Mesothelial cell of epicardium (in vitro differentiated cells): ENCODE measurements at places on chromosomes 7 and 10.
A peak's percentile ranks its signal among the peaks of the same experiment; 100 is the strongest.

GRCh38 chr10:100482834-100483185 lies 20.0 kb downstream of the WNT8B start:
- no peak for DNase-seq

DNA sequence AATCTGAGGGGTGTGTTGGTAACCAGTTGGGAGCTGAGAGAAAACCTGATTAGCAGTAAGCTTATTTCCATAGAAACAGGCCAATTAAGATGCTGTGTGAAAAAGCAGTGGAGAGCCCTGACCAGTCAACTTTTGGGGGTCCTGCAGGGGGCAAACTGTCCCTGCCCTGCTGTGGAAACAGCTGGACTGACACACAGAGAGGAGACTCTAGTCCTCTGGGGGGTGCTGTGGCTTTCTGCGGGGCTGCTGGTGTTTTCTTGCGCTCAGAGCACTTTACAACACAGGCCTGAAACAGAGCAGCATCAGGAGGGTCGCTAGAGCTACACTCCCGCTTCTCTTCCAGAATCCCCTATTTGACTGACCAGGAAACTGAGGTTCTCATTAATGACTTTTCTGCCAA lies 546.9 kb upstream of the GALNT17 start:
- no peak for DNase-seq

- DNase-seq = no peak
Observed at GRCh38 chr10:42776681-42777080, 5.9 kb upstream of the BMS1 start.

GRCh38 chr7:76193883-76194282 lies 7.8 kb upstream of the SRRM3 start:
- DNase-seq = no peak

GRCh38 chr10:111298031-111298430 lies 221.2 kb downstream of the ADRA2A start:
- DNase-seq = no peak

DNA sequence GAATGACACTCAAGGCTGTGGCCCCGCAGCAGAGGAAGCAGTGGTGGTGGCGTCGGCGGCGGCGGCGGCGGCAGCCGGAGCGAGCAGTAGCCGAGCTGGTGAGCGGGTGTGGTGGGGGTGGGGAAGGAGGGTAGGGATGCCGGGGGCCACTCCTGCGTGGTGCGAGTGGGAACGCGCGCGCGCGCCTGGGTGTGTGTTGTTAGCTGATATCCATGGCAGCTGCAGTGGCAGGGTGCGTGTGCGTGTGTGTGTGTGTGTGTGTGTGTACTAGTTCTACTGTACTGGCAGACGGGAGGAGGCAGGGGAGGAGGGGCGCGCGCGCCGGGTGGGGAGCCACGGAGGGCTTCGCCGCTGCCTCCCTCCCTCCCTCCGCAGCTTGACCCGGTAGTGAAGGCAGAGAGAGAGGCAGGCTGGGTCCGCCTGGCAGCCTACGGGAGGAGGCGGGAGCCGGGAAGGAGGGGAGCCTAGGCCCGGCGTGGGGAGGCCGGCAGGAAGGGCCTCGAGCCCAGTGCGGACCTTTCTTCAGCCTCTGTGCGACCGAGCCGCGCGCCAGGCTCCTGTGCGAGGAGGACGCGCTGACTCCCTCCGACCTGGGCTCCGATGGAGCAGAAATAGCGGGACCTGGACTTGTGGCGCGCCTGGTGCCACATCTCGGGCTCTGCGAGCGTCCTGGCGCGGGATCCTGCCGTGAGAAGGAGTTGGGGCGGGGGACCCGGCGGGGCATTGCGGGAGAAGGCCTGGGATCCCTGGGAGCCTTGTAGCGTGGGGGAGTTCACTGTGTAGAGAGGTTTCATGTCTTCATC lies at the start of gene MAGI2:
Gene MAGI2, minus strand, starts transcription at position 110 of the 803 bp plus-strand sequence. CDS start 347 bp downstream, outside the sequence.
- DNase-seq = peak; percentile 72

- DNase-seq = no peak
Observed at GRCh38 chr7:16398146-16399017, 23.0 kb downstream of the CRPPA start.

DNA sequence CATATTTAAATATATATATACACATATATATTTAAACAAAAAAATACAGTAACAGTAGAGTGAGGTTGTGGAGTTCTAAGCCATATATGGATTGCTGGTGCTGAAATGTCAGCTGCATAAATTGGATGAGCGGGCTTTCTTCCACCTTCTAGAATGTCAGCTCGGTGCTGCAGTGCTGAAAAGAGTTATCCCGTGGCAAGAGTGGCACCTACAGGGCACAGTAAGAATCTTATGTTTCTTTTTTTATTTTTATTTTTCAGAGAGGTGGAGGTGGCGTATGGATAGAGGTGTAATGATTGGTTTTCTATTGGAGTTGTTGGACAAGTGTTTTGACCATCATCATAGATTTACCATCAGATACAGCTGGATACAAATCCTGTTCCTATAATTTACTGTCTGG lies 86.2 kb upstream of the DYNC1I1 start:
- DNase-seq = no peak

DNA sequence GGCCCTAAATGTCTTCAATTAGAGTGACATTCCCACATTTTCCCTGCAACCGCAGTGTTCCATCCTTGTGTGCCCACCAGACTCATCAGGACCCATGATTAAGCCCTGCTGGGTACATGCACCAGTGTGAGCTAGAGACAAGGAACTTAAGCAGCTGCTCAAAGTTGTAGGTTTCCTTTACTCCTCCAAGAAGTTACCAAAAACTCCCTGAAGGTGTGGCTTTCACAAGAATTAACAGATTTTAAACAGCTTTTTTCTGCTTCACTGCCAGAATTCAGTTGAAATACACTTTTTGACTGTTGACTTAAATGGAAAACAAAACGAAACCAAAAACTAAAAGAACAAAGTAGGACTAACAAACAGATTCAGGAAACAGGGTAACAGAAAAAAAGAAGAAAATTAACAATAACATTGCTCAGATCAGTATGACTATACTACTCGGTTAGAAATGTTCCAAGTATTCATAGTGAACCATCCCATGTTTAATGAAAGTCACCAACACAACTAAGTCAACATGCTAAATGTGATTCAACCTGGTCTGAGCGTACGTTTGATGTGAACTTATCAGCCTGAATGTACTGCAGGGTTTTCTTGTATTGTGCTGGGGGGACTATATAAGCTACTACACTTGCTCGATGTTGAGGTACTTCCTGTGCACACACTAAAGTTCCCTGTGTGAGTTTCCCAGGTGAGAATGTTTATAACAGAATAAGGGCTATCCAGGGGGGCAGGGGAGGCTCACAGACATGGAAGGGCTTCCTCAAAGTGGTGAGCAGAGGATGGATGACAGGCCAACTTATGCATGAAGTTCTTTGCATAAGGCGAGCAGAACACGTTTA lies 22.2 kb downstream of the SLC37A3 start:
- DNase-seq = no peak

GRCh38 chr7:100673942-100674410 lies 436 bp downstream of the GNB2 start:
- DNase-seq = no peak

- no peak for DNase-seq
Observed at GRCh38 chr10:13670311-13670710, 83.5 kb downstream of the PRPF18 start.

GRCh38 chr7:132742189-132742612 lies 165.9 kb upstream of the PLXNA4 start:
- DNase-seq = no peak

DNA sequence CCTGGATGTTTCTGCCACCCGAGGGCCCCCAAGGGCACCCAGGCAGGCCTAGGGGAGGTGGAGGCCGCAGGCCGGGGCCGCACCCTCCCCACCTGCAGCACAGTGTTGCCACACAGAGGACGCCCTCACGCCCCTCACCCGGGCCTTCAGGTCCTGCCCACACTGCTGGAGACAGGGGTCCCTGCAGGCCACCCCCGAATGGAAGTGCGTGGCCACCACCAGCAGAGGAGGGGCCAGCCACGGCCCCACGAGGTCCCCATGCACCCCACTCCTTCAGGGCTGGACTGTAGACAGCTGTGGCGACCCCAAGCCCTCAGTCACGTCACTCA lies 35.4 kb downstream of the ADAP1 start:
- DNase-seq = peak; percentile 34

- DNase-seq = no peak
Observed at GRCh38 chr7:131100357-131101054, 227.2 kb upstream of the MKLN1 start.

DNA sequence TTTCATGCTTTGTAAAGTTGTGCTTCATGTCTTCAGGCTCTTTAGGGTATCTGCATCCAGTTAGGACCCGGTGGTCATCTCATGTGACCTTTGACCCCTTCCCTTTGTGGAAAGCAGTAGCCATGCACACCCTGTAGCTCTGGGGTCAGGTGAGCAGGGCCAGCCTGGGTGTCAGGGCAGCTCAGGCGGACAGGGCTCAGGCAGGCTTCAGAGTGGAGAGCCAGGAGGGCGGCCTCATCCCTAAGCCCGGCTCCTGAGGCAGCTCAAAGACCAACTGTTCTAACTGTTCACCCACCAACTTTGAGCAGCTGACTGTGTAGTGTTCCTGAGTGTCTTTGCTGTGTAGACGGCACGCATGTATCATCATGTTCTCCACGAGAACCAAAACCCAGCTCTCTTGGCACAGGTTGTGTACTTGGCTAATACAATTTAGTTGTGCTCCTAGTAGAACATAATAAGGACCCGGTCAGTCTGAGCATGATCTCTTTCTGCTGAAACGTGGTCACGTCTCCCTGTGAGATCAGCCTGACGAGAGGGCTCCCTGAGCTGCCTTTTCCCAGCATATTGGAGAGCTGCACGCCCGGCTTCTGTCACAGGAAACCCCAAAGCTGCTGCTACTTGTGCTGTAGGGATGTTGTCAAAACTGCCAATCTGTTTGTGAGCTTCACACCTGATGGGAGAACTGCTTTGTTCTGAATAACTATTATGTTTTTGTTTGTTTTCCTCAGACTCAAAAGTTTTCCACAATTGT lies 30.0 kb downstream of the EEPD1 start:
- no peak for DNase-seq

DNA sequence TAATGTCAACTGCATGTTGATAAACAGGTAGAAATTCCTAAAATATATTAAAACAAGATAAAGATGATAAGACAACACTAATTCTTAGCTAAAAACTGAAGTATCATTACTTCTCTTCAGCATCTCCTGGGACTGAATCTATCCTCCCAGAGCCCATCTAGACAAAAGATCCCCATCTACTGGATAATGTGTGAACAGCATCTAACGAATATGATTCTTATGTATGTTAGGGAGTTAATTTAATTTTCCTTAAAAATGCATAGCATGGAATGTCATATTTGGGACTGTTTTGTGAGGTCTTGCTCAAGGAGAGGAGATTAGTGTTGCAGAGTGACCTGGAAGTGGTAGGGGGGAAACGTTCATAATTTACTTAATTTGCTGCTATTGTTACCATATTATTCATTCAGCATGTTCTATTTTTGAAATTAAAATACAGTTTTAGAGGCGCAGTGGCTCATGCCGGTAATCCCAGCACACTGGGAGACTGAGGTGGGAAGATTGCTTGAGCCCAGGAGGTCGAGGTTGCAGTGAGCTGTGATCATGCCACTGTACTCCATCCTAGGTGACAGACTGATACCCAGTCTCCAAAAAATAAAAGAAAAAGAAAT lies 305.1 kb upstream of the CSTF2T start:
- DNase-seq = no peak

- no peak for DNase-seq
Observed at GRCh38 chr10:73732931-73733623, 11.1 kb upstream of the SEC24C start.

- DNase-seq = peak; percentile 87
Observed at GRCh38 chr7:101165075-101165957, at the start of gene VGF. Gene VGF, minus strand, starts transcription at chr7:101165569. Its CDS starts 726 bp downstream, at chr7:101164843.

DNA sequence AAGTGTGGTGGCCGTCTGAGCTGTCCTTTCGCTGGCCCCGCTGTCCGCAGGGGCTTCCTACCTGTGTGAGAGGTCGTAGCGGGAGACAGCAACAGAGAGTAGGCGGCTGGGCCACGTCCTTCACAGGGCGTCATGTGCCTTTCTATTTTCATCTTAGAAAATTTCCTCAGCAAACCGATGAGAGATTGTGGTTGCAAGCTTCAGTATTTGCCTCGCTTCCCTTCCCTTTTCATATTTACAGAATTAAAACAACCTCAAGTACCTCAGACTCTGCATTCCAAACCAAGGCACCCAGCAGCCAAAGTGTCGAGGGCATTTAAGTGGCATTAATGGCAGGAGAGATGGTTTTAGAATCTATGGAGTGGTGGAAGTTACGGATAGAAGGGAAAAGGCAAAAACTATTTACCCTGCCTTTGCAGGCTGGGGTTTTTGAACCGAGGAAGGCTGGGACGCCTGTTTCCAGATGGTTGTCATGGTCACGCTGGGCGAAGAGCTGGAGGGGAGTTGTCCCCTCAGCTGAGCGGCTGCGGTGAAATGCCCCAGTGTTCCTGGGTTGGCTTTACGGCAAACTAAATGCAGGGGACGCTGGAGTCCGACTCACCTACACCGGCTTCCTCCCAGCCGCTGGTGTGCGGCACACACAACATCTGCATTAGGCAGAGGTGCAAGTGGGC lies 41.9 kb downstream of the WIPI2 start:
- no peak for DNase-seq

GRCh38 chr7:84138411-84138810 lies 56.2 kb downstream of the SEMA3A start:
- DNase-seq = no peak

GRCh38 chr10:87734987-87735827 lies 75.5 kb downstream of the PAPSS2 start:
- no peak for DNase-seq

DNA sequence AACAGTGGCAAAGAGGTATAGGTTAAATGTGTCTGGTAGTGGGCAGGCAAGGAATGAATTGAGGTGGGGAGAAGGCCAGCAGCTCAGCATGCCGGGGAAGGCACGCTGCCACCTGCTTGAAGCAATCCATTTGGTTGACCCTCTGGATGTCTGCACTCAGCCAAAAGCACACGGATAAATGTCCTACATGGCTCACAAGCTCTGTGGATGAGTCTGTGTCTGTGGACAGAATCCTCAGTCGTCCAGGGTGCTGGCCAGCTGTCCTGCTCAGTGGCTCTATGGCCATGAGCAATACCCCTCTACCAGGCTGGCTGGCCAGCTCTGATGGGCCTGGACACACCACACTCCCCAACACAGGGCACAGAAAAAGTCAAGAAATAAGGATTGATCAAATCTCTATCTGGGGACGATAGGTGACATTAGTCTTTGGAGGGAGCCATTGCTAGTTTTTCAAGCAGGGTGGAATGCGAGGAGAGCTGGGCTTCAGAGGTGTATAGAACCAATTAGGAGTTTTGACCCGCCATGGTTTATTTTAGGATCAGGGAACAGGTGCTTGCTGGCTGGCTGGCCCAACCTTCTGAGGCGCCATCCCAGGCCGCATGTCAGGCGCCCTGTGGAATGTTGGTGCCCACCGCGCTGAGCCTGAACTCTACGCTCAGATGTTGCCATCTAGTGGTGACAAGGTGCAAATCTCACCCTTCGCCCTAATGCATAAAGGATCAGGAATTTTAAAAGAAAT lies 493.4 kb downstream of the TNS3 start:
- DNase-seq = peak; percentile 35

DNA sequence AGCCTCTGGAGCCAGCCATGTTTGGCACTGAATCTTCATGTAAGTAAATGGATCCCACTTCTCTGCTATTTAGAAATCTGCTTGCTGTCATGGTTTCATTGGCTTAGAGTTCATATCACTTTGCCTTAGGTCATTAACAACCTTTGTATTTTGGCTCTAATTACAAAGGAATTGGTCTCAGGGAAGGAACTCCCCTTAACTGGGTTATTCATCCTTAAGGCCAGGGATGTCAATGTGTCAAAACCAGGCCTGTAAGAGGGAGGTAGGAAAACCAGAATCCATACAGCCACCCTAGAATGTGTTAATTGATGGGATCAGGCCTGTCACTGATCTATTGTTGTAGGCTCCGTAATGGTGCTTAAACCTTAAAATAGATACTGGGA lies 67.3 kb downstream of the ST7 start:
- no peak for DNase-seq

- peak; percentile 20 for DNase-seq
Observed at GRCh38 chr7:87600130-87601124, at the start of gene ABCB1. Gene ABCB1, minus strand, starts transcription at chr7:87600884. Its CDS starts 700 bp downstream, at chr7:87600184.
